ENCODE measurements at places on chromosomes 13 and 19.

- DNase-seq, result no peak
These were observed 21.4 kb downstream of the MAP2K2 start for GRCh38 chr19:4102339-4103079.

GRCh38 chr13:109072505-109072904 lies 443.1 kb downstream of the MYO16 start:
- DNase-seq, result no peak

DNA sequence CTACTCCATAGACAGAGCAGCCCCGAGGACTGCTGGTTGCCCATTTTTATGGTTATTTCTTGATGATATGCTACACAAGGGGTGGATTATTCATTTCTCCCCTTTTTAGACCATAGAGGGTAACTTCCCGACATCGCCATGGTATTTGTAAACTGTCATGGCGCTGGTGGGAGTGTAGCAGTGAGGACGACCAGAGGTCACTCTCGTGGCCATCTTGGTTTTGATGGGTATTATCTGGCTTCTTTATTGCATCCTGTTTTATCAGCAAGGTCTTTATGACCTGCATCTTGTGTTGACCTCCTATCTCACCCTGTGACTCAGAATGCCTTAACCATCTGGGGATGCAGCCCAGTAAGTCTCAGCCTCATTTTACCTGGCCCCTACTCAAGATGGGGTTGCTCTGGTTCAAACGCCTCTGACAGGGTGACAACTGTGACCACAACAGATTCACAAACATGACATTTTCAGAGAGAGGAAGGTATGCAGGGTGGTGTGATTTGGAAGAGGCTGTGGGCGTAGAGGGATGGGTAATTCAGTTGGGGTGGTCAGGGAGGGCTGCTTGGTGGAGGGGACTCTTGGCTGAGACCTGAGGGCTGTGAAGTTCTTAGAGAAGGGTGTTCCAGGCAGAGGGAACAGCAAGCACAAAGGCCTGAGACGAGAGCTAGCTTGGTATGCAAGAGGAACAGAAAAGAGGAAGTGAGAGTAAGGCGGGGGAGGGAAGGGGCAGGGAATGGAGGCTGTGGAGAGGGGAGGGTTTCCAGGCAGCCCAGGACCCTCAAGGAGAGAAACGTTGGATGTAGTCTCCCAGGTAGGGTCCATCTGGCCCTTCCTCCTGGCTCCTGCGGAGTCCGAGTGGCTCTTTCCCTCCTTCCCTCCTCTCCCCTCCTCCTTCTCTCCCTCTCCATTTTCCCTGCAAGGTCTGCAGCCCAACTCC lies 23.5 kb downstream of the FAM187B start:
- no peak for DNase-seq

DNA sequence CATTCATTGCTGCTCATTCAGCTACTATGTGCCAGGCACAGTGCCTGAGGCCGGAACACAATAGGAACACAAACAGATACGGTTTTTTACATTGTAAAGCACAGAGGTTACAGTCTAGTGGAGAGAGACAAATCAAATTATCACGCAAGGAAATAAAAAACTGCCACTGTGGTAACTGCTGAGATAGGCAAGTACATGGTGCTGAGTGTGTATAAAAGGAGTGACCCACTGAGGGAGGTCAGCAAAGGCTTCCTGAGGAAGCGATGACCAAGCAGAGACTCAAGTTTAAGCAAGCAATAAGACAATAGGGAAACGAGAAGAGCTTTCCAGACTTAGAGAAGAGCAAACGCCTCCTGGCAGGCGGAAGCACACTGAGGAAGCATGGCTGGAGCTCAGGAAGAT lies 56.4 kb downstream of the NUFIP1 start:
- no peak for DNase-seq

GRCh38 chr13:20782116-20782708 lies 8.5 kb upstream of the EEF1AKMT1 start:
- DNase-seq, result no peak

DNA sequence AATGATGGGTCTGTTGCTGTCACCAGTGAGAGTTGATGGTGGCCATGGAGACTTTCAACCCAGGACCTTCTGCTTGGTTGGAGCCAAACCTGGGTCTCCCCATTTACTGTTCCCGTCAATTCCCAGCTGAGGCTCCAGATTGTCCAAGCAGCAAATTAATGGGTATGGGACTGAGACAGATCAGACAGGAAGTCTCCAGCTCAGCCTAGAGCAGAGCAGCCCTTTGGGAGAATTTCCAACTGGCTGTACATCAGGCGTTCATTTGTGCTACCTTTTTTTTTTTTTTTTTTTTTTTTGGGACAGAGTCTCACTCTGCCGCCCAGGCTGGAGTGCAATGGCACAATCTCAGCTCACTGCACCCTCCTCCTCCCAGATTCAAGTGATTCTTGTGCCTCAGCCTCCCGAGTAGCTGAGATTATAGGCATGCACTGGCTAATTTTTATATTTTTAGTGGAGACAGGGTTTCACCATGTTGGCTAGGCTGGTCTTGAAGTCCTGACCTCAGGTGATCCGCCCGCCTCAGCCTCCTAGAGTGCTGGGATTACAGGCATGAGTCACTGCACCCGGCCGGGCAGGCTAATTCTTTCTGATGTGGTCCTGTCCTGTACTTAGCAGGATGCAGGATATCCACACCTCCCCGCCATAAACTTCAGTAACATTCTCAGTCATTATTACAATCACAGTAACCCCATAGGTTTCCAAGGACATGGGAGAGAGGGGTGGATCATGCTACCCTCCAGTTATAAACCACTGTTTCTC lies 9.3 kb downstream of the MAP3K10 start:
- DNase-seq, result no peak

- DNase-seq, result no peak
These were observed 19.7 kb downstream of the CLPTM1 start for GRCh38 chr19:44974857-44975256.

DNA sequence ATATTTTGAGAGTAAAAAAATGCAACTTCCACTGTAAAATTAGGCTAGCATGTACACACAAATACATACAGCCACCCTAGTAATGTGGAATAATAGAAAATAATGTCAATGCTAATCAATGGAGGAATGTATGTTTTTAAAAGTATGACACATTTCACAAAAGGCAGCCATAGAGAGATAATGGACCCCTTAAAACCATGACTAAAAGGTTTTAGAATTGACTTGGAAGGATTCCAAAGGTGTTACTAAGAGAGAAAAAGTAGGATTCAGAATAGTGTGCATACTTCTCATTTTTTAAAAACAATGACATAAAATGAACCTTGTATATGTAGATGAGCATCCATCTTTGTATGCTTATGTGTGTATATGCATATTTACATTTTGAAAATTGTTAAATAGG lies 597.9 kb upstream of the PCDH9 start:
- no peak for DNase-seq

GRCh38 chr19:29795461-29796172 lies 16.2 kb upstream of the CCNE1 start:
- no peak for DNase-seq

GRCh38 chr13:42894765-42895243 lies 97.2 kb downstream of the EPSTI1 start:
- DNase-seq, result no peak

- DNase-seq, result no peak
These were observed 43.3 kb downstream of the DLEU7 start for GRCh38 chr13:50800091-50800739.

GRCh38 chr19:43318203-43318602 lies 35.3 kb upstream of the CD177 start:
- no peak for DNase-seq

DNA sequence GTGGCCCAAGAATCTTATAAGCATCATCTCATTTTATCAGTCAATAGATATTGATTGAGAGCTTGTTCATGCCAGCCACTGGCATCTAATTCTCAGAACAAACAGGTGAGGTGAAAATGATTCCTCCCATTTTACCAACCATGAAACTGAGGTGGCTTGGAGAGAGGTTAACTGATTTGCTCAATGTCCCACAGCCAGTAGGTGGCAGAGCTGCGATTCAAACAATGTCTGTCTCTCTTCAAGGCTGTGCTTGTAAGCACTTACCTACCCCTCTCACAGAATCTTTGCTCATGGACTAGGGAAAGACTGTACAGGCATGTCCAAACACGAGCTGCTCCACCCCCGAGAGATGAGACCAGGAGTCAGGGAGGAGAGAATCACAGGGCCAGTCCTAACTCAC lies 21.5 kb upstream of the GSX1 start:
- DNase-seq, result peak; percentile 62

DNA sequence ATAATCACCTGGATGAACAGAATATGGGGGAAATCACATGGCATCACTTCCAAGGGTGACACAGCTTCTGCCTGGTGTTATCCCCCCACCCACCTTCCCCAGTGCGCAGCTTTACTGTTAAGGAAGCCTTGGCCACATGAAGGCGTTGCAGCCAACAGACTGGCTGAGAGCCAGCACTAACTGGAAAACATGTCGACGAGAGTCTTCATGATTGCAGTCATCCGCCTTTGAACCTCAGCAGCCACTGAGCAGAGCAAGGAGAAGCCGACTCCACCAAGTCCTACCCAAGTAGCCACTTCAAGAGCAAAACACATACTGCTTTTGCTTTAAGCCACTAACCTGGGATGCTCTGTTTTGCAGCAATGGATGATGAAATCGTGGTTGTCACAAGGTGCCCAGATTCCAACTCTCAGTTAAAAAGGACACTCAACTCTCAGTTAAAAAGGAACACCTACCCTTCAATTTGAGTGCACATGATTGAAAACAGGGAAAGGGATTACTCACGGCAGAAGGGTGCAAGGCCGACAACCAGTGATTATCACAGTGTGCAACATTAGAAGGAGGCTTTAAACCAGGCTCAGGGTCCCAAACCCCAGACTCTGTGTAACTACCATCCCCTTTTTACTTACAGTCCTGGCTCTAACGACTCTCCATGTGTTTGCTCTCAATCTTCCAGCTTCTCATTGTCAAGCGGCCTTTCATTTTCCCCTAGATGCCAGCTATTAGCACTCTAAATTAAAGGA lies 149.1 kb downstream of the KLF12 start:
- no peak for DNase-seq

DNA sequence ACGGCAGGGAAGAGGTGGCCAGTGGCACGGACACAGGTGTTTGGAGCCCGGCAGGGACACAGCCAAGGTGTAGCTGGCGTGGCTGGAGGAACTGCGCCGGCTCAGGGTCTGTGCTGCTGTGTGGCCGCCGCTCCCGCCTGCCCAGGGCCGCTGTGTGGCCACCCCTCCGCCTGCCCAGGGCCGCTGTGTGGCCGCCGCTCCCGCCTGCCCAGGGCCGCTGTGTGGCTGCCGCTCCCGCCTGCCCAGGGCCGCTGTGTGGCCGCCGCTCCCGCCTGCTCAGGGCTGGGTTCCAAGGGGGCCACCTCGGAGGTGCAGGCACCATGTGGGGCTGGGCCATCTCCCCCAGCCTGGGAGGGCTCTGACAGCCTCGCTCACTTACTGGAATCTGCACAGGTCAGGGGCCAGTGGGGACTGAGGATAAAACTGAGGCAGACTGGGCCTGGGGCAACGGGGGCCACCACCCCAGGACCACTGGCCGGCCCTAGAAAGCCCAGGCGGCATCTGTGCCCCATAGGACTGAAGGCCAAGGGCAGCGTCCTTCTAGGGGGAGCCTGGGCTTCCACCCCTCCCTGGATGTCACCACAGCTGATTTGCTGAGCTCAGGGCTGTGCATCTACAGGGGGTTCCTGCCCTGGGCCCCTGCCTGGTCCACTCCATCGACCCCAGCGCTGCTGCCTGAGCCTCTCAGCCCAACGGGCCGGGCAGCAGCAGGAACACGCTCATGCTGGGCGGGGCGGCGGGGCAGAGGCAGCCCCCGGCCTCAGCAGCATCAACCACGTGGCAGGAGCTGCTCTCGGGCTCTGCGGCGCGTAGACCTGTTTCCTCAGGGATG lies 21.5 kb downstream of the C13orf46 start:
- no peak for DNase-seq

DNA sequence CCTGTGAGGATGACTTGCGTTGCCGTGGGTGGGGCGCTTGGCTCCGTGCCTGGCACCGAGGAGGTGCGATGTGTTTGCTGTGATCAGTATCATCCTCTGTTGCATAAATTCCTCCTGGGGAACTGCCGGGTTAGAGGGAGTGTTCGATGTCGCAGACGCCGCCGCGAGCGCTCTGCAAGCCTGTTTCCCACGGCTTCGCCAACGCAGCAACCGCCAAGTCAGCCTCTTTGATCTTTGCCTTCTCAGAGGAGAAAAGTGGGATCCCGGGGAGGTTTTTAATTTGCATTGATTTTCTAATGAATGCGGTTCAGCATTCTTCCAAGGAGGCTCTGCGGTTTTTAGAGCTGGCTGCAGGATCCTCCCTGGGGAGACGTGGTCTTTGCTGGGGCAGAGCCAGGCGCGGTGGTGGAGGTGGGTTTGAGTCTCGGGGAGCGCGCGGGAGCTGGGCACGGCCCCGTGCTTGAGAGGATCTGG lies 7.6 kb downstream of the GPR32 start:
- DNase-seq, result no peak

DNA sequence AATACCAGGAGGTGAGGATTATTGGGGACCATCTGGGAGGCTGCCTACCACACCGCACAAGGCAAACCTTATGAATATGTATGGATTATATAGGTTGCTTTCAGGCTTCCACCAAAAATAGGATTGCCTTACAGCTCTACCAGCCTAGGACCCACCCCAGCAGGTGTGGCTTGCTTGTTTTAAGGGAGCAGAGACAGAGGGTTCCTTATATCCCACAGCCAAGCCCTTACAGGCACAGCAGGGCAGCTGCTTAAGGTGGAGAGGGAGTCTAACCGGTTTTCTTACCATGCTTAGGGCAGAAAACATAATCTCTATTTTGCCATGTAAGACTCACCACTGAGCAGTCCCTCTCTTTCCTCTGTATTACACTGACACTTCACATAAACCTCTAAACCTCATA lies 16.1 kb upstream of the TTYH1 start:
- DNase-seq, result peak; percentile 37

GRCh38 chr13:73365681-73366080 lies 306.9 kb downstream of the KLF5 start:
- DNase-seq, result peak; percentile 87

All from epithelial cell of prostate (primary cell).